CD4-positive, alpha-beta memory T cell (primary cell): ENCODE measurements at places on chromosomes 3 and 15.

- DNase-seq: no peak
Measured at GRCh38 chr3:176296066-176296597, 901.1 kb downstream of the TBL1XR1 start.

DNA sequence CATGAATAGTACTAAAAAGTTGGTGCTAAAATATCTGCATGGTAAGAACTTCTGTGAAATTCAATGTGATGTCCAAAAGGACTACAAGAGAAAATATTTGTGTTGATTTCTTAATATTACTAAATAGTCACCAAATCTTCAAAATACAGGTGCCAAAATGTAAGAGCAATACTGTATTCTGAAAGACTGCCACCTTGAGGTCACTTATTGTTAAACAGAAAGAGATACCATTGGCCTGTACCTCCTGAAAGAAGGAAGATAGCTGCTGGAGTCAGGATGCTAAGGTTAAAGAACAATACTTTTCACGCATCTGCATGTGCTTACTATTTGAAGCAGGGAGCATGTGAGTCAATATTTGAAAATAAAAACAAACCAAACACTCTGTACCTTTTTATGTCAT, 72.0 kb upstream of the LSAMP start:
- DNase-seq: no peak

- peak; percentile 59 for DNase-seq
Measured at GRCh38 chr3:13654330-13655060, 105.6 kb downstream of the FBLN2 start.

GRCh38 chr3:141920701-141921100, 44.3 kb downstream of the ATP1B3 start:
- DNase-seq: no peak

DNA sequence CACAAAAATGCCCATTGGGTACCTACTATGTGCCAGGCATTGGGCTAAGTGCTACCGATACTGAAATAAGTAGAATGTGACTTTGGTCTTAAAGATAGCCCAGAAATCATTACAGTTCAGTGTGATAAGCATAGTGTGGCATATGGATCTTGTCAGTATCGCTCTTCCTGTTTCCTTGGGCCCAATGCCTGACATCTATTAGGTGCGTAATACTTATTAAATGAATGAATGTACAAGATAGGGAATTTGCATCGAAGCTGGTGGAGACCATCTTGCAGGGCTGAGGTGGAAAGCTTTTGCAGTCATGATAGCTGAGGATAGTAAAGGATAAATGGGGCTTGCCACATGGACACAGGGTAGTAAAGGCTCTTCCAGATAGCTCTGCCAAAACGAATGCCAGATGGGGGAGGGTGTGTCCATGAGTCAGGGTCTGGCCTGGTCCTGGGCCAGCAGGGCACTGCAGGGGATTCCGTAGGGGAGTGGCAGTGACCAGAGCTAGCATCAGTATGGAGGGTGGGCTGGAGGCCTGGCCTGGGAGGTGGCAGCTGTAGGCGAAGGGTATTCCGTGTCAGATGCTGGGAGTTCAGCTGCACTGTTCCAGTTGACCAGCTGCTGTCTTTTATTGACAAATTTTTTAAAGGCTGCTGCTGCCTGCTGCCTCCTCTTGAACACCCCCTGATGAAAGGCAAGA, 23.5 kb downstream of the TSEN2 start:
- no peak for DNase-seq

DNA sequence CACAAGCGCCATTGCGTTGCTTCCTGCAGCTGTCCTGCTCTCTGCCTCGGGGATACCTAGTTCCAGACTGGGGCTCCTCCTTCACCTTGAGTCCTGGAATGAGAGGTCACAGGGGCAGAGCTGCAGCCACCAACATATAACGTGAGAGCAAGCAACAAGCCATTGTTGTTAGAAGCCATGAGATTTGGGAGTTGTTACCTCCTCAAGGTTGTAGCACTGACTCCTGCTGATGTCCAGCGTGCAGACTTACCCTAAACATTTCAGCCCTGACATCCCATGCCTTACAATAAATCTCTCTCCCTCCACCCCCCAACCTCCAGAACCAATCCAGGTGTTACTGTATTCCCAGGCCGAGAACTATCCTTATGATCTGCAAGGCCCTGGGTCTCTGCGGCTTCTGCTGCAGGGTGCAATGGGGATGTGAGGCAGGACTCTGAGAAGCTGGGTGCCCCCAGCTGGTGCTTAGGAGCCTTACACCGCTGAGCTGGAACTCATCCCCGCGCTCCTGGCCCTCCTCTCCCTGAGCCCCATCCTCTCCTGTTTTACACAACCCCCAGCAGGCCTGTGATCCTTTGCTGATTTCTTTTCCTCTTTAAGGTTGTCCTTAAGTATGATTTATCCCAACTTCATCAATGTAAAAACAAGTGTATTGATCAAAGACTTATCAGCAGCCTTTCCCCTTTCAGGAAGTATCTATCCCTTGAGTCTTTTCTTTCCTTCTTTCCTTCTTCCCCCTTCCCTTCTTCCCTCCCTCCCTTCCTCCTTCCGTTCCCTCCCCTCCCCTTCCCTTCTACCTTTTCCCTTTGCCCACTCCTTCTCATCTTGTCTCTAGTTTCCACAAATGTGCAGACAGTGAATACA, 84.2 kb upstream of the ABHD2 start:
- DNase-seq: no peak

- peak; percentile 41 for DNase-seq
Measured at GRCh38 chr3:27467545-27467944, 16.6 kb downstream of the SLC4A7 start.

DNA sequence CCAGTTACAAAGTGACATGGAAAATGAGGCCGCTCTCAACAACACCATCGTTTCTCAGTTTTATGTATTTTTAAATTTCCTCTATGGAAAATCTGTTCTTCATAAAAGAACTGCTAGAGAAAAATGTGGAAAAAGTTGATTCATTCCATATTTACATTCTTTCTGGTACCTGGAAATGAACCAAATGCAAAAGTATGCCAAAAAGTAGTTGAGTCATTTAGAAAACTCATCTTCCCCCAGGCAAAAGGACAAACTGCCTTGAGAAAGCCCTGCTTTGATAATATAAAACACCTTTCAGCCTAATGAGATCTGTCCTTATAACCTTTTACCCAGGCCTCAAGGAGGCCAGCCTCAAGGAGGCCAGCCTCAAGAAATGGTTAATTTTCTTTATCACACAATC, 283.0 kb upstream of the VEPH1 start:
- DNase-seq: no peak

DNA sequence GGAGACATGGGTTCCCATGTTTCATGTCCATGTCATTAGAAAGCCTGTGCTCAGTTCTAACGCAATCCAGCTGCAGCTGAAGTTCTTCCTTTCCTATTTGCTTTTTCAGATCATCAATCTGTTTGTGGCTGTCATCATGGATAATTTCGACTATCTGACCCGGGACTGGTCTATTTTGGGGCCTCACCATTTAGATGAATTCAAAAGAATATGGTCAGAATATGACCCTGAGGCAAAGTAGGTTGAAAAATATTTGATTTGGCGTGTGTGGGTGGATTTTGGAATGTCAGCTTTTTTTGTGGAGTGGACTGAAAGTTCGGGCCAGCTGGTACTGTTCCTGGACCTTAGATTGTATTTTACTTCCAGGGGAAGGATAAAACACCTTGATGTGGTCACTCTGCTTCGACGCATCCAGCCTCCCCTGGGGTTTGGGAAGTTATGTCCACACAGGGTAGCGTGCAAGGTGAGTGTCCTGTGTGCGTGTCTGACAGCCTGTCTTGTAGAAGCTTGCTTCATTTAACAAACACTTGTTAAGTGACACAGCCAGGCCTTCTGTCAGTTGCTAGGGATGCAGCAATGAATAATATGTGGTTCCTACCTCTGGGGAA, 69.6 kb downstream of the CHDH start:
- no peak for DNase-seq

- DNase-seq: no peak
Measured at GRCh38 chr15:71588746-71589145, 221.6 kb upstream of the NR2E3 start.
